MM.1S (cell line): ENCODE measurements at places on chromosomes 5 and 9.
A peak's percentile ranks its signal among the peaks of the same experiment; 100 is the strongest.

GRCh38 chr5:135843571-135844337 is 9.3 kb downstream of the SLC25A48 start:
- H3K27me3 ChIP-seq, result no peaks in the 10 kb centered on the region
- no peaks in the 10 kb centered on the region for H3K36me3 ChIP-seq
- no peaks in the 10 kb centered on the region for H3K4me1 ChIP-seq

DNA sequence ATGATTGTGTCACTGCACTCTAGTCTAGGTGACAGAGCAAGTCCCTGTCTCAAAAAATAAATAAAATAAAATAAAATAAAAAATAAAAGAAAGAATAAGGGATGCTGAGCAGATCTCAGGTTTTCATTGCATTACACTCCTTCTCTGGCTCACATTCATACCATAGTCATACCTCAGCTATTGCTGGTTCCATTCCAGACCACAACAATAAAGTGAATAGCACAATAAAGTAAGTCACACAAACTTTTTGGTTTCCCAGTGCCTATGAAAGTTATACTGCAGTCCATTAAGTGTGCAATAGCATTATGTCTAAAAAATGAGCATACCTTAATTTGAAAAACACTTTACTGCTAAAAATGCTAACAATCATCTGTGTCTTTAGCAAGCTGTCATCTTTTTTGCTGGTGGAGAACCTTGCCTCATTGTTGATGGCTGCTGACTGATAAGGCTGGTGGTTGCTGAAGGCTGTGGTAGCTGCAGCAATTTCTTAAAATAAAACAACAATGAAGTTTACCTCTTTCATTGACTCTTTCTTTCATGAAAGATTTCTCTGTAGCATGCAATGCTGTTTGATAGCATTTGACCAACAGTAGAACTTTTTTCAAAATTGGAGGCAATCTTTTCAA is 415.7 kb downstream of the ZNF608 start:
- no peaks in the 10 kb centered on the region for H3K36me3 ChIP-seq
- H3K27me3 ChIP-seq, result no peaks in the 10 kb centered on the region
- DNase-seq, result no peak
- no peak overlapping the region for H3K4me3 ChIP-seq

- peaks cover 10% of the 10 kb centered on the region for H3K4me1 ChIP-seq
- no peaks in the 10 kb centered on the region for H3K36me3 ChIP-seq
- no peak overlapping the region for H3K4me3 ChIP-seq
- no peak for DNase-seq
These were observed 43.1 kb upstream of the ANKDD1B start for GRCh38 chr5:75568202-75568601.

GRCh38 chr9:14485366-14485765 is 171.4 kb upstream of the NFIB start:
- H3K4me1 ChIP-seq, result no peaks in the 10 kb centered on the region
- no peak overlapping the region for H3K27ac ChIP-seq
- H3K27me3 ChIP-seq, result no peaks in the 10 kb centered on the region
- H3K36me3 ChIP-seq, result no peaks in the 10 kb centered on the region
- no peak overlapping the region for H3K4me3 ChIP-seq

DNA sequence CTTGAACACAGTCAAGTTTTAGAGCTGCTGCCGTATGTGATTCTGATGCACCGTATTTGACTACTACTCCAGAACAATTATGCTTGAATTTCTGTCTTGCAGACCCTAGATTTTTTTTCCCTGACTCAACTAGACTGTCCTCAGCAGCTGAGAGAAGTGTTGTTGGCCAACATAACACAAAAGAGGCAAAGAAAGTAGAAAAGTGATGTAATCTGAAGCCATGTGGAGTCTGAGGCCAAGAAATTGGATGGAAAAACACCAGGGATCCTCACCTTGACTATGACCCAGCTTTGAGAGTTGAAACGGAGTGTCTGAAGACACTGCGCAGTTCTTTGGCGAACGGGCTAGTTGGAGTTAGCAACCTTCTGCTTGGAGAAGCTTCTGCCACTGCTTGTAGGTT is 36.3 kb upstream of the FGF1 start:
- no peak overlapping the region for H3K27ac ChIP-seq
- no peaks in the 10 kb centered on the region for H3K36me3 ChIP-seq
- peaks cover 7% of the 10 kb centered on the region; the same call in 1 of the 2 replicates for H3K4me1 ChIP-seq
- no peak overlapping the region for H3K4me3 ChIP-seq

DNA sequence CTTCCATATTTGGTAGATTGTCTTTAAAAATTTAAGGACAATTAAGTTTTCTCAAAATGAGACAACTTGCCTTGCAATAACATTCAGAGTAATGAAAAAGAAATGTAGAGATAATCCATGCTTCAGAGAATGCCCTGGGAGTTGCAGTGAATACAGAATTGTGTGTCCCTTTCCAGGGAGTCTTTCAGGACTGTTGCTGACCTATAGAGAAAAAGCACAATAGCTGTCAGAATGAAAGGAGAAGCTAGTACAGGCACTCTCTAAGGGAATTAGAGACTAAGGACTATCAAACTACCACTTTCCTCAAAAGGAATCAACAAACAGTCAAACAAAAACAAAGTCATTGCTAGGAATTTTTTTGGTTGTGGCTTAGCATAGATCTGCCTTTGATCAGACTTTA is 93.0 kb downstream of the CCDC192 start:
- DNase-seq, result no peak
- H3K27ac ChIP-seq, result no peak overlapping the region
- no peaks in the 10 kb centered on the region for H3K4me1 ChIP-seq
- H3K4me3 ChIP-seq, result no peak overlapping the region
- no peaks in the 10 kb centered on the region for H3K27me3 ChIP-seq

GRCh38 chr9:127856729-127857116 is 2.3 kb upstream of the ENG start:
- no peak overlapping the region for H3K27ac ChIP-seq
- H3K27me3 ChIP-seq, result no peaks in the 10 kb centered on the region
- no peak overlapping the region for H3K4me3 ChIP-seq
- DNase-seq, result no peak
- no peaks in the 10 kb centered on the region for H3K36me3 ChIP-seq

DNA sequence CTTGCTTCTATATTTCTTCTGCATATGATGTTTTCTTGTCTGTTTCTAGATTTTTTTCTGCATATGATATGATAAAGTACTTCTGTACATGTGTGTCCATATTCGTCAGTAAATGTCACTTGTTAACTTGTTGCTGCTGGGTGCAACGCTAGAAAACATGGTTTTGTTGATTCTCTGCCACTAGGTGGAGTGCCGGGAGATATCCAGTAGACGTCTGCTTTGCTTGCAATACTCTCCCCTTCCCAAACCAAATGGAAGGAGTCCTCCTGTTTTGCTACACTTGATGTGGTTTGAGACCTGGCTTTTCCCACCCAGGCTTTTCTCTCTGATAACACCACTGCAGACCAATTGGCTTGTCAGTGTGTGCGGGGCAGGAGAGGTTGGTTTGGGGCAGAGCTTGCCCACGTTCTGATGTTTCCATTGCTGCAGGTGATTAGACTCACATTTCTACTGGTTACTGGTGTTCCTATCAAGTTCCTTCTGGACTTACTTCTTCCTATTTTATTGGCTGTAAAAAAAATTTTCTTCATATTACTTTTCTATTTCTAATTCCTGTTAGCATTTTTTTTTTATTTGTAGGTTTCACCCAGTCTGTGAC is 900.0 kb upstream of the CDH10 start:
- H3K27me3 ChIP-seq, result no peaks in the 10 kb centered on the region
- no peaks in the 10 kb centered on the region for H3K4me1 ChIP-seq
- DNase-seq, result peak; percentile 62
- H3K36me3 ChIP-seq, result no peaks in the 10 kb centered on the region
- no peak overlapping the region for H3K27ac ChIP-seq

GRCh38 chr5:102286476-102286875 is 9.6 kb downstream of the SLCO4C1 start:
- no peak overlapping the region for H3K27ac ChIP-seq
- H3K4me1 ChIP-seq, result 0 out of 2 replicates have a peak, but pooled peaks cover 3% of the 10 kb centered on the region
- no peaks in the 10 kb centered on the region for H3K27me3 ChIP-seq
- DNase-seq, result no peak
- H3K36me3 ChIP-seq, result no peaks in the 10 kb centered on the region

GRCh38 chr9:122084026-122084675 is 9.0 kb downstream of the TTLL11 start:
- DNase-seq, result no peak
- no peaks in the 10 kb centered on the region for H3K36me3 ChIP-seq
- no peaks in the 10 kb centered on the region for H3K27me3 ChIP-seq

DNA sequence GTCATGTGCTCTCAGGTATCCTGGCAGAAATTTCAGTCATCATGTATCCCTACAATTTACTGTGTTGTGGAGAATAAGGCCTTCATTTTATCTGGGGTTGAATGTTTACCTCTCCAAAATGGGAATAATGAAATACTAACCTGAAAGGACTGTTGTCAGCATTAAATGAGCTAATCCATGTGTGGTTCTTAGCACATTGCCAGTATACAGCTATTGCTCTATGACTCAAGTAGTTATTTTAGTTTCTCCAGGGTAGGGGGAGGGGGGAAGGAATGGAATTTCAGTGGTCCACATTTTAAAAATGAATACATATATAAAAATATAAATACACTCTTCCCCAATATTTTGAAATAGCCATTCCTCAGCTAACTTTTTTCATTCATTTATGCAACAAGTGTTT is 3.5 kb downstream of the PAM start:
- H3K27me3 ChIP-seq, result peaks cover 6% of the 10 kb centered on the region; the same call in 1 of the 2 replicates
- H3K36me3 ChIP-seq, result no peaks in the 10 kb centered on the region
- H3K4me1 ChIP-seq, result peaks cover 14% of the 10 kb centered on the region
- no peak overlapping the region for H3K4me3 ChIP-seq
- DNase-seq, result no peak

DNA sequence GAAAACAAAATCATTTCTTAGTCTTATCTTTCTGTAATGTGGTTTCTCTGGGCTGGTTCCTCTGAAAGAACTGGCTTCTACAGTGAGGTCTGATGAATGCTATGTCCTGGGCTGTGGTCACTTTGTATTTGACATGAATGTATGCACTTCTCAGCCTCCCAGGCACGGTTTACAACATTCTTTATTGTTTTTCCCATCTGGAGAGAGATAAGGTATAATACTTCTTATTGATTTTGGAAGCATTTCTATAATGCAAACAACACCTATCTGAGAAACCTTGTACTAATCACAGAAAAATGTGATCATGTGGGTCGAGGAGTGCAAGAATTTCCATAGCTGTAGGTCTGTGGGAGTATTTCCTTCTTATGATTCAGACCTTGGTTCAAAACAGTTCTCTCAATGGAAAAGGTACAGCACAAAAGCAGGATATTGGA is 46.9 kb downstream of the ACTBL2 start:
- H3K36me3 ChIP-seq, result no peaks in the 10 kb centered on the region
- no peak for DNase-seq
- no peak overlapping the region for H3K27ac ChIP-seq
- H3K4me3 ChIP-seq, result no peak overlapping the region
- no peaks in the 10 kb centered on the region for H3K4me1 ChIP-seq

DNA sequence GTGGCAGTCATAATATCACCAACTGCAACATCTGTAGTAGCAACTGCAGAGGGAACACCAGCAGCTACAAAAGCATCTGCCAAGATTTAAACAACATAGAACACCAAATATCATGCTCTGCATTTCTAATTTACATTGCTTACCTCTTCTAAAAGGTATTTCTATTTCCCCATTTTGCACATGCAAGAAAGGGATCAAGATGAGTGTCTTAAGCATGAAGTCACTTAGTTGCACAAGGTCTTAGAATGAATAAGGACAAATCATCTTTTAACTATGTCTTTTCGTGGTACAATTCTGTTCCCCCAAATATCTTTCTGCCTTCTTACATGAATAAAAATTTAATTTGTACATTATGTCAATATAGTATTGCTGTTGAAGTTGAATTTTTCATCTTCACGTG is 1746.4 kb downstream of the EFNA5 start:
- no peaks in the 10 kb centered on the region for H3K36me3 ChIP-seq
- H3K27ac ChIP-seq, result no peak overlapping the region
- no peak for DNase-seq
- no peaks in the 10 kb centered on the region for H3K27me3 ChIP-seq
- no peaks in the 10 kb centered on the region for H3K4me1 ChIP-seq

GRCh38 chr5:39495227-39495626 is 70.4 kb upstream of the DAB2 start:
- H3K27ac ChIP-seq, result no peak overlapping the region
- no peak for DNase-seq
- H3K4me1 ChIP-seq, result peaks cover 14% of the 10 kb centered on the region
- no peaks in the 10 kb centered on the region for H3K27me3 ChIP-seq
- no peaks in the 10 kb centered on the region for H3K36me3 ChIP-seq

GRCh38 chr5:55966284-55966683 is 28.5 kb downstream of the IL6ST start:
- 0 out of 2 replicates have a peak overlapping the region, but pooled peaks have one; percentile 7 for H3K27ac ChIP-seq
- H3K36me3 ChIP-seq, result peaks cover 32% of the 10 kb centered on the region
- H3K27me3 ChIP-seq, result no peaks in the 10 kb centered on the region
- H3K4me1 ChIP-seq, result peaks cover 21% of the 10 kb centered on the region
- no peak overlapping the region for H3K4me3 ChIP-seq

GRCh38 chr5:36576721-36577120 is 29.7 kb upstream of the SLC1A3 start:
- no peak overlapping the region for H3K27ac ChIP-seq
- DNase-seq, result no peak

DNA sequence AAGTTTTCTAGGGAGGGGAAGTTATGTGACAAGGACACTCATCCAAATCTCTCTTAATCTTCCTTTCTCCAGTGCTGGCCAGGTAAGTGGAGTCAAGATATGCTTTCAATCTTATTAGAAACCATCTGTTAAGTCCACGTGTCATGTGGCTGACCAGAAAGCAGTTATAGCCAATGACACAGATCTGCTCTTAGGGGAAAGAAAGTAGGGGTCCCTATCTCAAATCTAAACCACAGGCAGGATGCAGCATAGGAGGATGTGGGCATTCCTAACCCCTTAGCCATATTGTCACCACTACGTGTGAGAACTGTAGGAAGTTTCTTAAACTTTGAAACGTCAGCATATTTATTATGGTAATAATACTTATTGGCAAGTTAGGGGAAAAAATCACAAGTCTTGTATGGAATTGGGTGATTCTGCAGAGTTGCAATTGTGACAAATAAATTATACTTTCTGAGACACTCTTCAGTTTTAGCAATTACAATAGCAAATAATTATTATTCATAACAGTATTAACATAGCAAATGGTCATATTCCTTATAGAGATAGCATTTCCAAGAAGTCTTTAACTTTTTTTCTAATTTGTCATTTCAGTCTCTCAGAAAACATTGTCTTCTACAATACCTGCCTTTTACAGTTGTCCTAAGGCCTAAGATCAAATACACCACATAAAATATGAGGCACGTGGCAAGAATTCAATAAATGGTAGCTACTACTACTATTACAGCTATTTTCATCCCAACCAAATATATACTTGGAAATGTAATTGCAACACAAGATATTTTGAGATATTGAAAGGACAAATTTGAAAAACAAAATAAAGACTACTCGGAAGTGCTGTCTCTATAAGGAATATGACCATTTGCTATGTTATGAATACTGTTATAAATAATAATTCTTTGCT is 236.9 kb downstream of the PDE4D start:
- no peak overlapping the region for H3K27ac ChIP-seq
- no peak overlapping the region for H3K4me3 ChIP-seq
- H3K36me3 ChIP-seq, result no peaks in the 10 kb centered on the region
- no peaks in the 10 kb centered on the region for H3K27me3 ChIP-seq
- no peak for DNase-seq

GRCh38 chr5:34609951-34610441 is 46.1 kb upstream of the RAI14 start:
- H3K27ac ChIP-seq, result no peak overlapping the region
- H3K4me1 ChIP-seq, result no peaks in the 10 kb centered on the region
- no peaks in the 10 kb centered on the region for H3K27me3 ChIP-seq
- no peaks in the 10 kb centered on the region for H3K36me3 ChIP-seq
